ENCODE measurements at places on chromosomes 12 and 14.

- DNase-seq = no peak
Observed at GRCh38 chr12:16352481-16352880, 5.0 kb downstream of the MGST1 start.

GRCh38 chr14:78202976-78203375, 32.8 kb downstream of the NRXN3 start:
- DNase-seq = no peak

GRCh38 chr12:78038541-78038940, 207.8 kb downstream of the NAV3 start:
- no peak for DNase-seq

DNA sequence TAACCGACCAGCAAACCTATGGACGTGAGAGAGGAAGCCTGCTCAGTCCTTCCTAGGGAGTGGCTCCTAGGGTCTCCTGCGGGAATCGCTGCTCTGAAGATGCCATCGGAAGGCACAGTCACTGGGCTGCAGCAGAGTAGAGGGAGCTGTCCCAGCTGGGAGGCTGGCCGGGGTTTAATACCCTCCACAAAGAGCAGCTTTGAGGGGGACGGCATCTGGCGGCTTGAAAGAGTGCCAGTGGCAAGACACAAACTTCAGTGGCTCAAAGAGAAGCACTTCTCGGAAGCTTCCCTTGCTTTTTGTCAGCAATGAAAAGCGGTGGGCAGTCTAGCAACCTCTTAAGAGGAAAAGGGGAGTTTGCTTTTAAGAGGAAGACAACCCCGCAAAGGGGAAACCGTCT, 114.6 kb downstream of the TMEM132C start:
- DNase-seq = no peak

- no peak for DNase-seq
Observed at GRCh38 chr12:32118806-32119205, 12.2 kb downstream of the BICD1 start.

GRCh38 chr14:38838049-38838978, 264.7 kb downstream of the SEC23A start:
- no peak for DNase-seq

DNA sequence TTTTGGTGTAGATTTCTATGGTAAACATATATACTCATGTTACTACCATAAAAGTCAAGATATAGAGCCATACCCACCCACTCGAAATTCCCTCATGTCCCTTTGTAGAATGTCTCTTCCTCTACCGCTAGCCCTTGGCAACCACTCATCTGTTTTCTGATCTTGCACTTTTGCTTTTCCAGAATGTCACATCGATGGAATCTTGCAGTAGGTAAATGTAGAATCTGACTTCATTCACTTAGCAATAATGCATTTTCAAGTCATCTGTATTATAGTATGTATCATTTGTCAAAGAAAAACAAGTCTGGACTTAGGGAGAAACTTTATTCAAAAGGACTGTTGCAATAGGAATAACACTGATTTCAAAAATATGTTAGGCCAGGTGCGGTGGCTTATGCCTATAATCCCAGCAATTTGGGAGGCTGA, 19.3 kb upstream of the CLEC2D start:
- DNase-seq = no peak

- DNase-seq = no peak
Observed at GRCh38 chr12:6968426-6968825, 2.0 kb downstream of the PHB2 start.

- peak; percentile 81 for DNase-seq
Observed at GRCh38 chr14:22418631-22419030, 170.4 kb downstream of the DAD1 start.
